Activated CD8-positive, alpha-beta memory T cell treated with anti-CD3 and anti-CD28 coated beads for 4 hours (primary cell): ENCODE measurements at places on chromosomes 13 and 19.

DNA sequence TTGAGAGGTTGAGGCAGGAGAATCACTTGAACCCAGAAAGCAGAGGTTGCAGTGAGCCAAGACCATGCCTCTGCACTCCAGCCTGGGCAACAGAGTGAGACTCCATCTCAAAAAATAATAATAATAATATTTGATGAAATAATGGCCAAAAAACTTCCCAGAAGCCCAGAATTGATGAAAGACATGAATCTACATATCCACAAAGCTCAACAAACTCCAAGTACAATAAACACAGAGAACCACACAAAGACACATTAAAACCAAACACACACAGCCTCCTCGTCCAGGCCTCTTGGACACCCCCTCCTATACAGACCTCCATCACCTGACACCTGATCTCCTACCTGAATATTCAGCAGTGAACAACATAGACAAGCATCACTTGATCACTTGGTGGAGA is 3.2 kb upstream of the SYDE1 start:
- DNase-seq = no peak

DNA sequence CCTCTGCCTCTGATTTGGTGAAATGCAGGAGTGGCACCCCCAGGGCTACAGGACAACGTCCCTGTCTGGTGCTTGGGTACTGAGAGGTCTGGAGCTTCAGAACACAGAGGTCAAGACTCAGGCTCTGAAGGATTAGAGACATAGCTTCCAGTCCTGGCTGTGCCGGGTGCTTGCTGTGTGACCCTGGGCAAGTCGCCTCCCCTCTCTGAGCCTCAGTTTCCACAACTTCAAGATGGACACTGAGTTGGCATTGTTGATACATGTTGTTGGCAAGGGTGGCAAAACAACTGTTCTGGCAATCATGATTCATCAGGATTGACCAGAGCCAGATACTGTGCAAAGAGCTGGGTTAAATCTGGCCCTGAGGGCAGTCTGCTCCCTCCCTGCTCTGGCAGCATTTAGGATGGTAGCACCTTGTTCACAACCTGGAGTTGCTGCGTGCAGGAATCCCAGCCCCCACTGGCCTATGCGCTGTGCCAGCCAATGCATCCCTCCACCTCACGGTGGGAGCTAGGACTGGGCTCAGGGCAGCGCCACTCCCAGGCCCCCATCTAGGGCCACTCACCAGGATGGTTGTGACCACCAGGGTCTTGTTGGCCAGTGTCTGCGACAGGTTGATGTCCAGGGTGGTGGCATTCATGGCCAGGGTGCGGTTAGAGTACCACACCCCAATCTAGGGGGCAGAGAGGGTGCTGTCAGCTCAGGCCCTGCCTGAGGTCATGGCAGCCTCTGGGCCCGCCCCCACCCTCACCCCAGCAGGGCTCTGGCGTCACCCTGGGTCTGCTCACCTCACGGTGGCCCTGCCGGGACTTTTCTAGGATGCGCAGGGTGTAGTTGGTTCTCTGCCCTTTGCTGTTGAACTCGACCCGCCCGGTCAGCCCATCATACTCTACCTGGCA is 16.7 kb downstream of the GRIK5 start:
- no peak for DNase-seq

DNA sequence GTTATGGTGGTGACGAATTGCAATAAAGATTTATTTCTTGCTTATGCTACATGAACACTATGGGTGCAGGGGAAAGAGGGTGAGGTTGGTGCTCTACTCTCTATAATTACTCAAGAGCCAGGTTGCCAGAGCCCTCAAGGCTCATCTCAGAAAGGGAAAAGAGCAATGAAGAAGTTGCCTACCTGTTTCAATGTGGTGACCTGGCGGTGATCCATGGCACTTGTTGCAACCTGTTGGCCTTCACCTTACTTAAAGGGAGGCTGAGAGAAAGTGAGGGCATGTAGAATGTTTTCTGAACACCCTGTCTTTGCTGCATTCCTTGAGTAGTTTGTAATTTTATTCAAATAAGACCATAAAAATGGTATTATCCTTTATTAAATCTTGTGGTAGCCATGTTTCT is 394.4 kb downstream of the GPC6 start:
- no peak for DNase-seq

DNA sequence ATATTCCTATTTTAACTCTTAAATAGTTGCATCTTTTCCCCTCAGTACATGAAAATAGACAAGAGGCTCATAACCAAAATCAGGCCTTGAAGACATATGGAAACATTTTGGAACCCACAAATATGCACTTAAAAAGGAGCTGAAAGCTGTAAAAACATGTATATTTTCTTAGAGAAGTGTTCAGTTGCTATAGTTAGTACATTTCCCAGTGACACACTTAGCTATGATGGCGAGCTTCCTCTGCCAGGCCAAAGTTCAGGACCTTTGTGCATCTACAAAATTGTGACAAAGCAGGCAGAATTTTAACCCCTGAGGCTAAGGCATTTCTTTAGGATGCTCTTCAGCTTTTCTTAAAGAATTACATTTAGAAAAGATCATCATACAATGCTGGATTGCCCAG is 54.5 kb downstream of the RCBTB2 start:
- no peak for DNase-seq

GRCh38 chr19:57537953-57538547 is 10.9 kb downstream of the ZNF549 start:
- no peak for DNase-seq

DNA sequence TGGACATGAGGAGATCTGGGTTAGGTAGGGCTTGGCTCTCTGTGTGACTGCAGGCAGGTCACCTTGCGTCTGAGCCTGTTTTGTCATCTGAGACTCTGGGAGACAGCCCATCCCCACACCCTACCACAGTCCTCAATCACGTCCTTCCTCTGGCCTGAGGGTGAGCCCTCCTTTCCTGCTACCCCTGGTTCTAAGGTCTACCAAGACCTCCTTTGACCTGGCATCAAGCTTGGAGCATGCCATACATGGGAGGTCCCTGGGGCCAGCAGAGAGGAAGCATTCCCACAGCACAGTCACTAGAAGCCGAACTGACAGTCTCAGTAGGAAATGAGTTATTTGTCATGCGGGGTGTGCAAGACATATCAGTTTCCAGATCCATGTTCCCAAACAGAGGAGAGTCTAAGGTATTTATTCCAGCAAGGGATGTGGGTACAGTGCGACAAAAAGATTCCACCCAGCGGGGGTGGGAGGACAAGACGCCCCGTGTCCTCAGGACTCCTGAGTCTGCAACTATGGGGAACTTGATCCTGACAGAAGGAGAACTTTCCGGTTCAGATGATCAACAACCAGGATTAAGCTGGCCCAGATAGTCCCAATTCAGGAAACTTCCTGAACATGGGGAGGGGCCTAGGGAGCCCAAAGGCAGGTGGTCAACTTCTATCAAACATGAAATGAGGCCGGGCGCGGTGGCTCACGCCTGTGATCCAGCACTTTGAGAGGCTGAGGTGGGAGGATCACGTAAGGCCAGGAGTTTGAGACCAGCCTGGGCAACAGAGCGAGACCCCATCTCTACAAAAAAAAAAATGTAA is 9.5 kb downstream of the ARRDC2 start:
- no peak for DNase-seq

DNA sequence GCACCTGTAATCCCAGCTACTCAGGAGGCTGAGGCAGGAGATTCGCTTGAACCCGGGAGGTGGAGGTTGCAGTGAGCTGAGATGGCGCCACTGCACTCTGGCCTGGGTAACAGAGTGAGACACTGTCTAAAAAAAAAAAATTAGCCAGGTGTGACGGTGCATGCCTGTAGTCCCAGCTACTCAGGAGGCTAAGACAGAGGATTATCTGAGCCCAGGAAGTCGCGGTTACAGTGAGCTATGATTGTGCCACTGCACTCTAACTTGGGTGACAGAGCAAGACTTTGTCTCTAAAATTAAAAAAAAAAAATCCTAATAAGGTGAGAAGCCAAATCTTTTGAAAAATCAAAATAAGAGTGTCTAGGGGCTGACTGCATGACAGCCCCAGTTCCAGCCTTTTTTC is 9.7 kb upstream of the CEBPA start:
- DNase-seq = no peak

GRCh38 chr19:19538785-19539166 is 711 bp downstream of the CILP2 start:
- DNase-seq = no peak

DNA sequence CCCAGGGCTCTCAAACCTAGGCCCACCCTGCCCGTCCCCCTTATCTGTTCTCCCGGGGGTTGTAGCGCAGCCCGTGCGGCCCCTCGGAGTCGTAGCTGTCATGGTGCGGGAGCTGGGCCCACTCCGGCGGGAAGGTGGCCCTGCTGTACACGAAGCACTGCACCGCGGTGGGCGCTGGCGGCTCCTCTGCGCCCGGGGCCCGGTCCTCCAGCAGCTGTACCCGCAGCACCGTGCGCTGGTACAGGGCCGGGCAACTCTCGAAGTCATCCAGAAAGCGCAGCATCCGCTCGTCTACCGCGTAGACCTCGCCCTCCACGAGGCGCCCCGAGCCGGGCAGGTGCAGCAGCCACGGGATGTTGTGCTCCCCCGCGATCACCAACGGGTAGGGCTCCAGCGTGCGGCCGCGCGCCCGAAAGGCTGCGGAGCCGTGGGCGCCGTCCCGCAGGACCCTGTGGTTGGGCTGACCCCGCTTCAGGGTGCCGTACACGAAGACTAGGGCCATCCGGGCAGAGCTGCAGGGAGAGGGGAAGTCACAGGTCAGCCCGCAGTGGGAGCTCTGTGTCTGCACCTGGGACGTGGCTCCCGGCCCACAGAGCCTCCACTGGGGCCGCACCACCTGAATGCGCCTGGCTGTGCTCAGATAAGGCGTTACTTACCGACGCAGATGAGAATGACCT is 56.4 kb downstream of the GGACT start:
- DNase-seq = no peak

DNA sequence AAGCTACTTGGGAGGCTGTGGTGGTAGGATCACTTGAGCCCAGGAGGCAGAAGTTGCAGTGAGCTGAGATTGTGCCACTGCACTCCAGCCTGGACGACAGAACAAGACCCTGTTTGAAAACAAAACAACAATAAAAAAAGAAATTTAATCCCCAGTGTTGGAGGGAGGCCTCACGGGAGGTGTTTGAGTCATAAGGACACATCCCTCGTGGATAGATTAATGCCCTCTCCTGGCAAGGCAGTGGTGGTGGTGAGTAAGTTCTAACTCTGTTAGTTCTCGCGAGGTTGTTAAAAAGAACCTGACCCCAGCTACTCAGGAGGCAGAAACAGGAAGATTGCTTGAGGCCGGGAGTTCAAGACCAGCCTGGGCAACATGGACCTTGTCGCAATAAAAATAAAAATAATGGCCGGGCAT is 27.6 kb upstream of the SIN3B start:
- no peak for DNase-seq

DNA sequence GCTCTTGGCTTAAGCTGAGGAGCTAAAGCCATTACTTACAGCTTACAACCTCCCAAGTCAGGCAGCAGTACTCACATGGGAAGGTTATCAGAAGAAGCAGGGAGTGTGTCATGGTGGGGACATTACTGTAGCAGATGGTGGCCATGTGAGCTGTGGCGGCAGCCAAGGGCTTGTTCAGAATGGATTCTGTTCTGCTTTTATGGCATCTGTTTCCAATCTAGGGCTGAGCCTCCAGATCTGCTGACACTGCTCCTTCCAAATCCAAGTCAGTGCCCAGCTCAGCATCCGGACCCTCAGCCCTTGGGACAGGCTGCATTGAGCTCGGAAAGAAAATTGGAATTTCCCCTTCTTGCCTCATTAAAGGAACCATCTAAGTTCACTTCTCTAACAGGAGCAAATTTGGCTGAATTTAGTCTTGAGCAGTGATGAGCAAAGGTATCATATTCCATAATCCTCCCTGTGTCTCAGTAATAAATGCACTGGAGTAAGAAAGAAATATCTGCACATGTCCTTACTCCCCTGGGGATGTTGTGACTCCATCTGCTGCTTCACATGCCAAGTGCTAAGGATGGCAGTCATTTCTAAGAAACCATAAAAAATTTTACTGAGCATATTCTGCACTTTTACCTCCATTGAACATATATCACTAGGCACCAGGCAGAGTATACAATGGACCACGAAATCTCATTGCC is 73.9 kb downstream of the KCTD12 start:
- no peak for DNase-seq

GRCh38 chr13:80547885-80548825 is 207.2 kb upstream of the SPRY2 start:
- no peak for DNase-seq

- no peak for DNase-seq
These were observed 16.5 kb upstream of the SPACA6 start for GRCh38 chr19:51676566-51677083.

DNA sequence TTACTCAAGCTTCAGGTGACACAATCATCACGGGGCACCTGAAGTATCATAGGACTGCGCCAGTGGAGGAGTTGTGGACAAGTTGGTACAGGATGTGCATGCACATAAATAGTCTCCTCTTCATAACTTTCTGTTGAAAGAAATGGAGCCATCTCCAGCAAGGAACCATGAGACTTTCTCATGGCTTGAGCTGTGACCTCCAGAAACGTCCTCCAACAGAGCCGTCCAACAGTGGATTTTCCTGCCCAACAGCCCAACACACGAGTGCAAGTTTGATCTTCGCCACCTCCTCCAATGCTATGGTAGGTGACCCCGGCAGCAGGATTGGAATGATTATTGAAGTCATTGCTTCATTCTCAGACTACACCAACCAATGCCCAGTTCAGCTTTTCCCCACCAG is 105.1 kb upstream of the ZNF507 start:
- DNase-seq = no peak

GRCh38 chr19:32012886-32013631 is 332.4 kb upstream of the ZNF507 start:
- DNase-seq = no peak

GRCh38 chr19:45826934-45827333 is 11.8 kb upstream of the RSPH6A start:
- no peak for DNase-seq

DNA sequence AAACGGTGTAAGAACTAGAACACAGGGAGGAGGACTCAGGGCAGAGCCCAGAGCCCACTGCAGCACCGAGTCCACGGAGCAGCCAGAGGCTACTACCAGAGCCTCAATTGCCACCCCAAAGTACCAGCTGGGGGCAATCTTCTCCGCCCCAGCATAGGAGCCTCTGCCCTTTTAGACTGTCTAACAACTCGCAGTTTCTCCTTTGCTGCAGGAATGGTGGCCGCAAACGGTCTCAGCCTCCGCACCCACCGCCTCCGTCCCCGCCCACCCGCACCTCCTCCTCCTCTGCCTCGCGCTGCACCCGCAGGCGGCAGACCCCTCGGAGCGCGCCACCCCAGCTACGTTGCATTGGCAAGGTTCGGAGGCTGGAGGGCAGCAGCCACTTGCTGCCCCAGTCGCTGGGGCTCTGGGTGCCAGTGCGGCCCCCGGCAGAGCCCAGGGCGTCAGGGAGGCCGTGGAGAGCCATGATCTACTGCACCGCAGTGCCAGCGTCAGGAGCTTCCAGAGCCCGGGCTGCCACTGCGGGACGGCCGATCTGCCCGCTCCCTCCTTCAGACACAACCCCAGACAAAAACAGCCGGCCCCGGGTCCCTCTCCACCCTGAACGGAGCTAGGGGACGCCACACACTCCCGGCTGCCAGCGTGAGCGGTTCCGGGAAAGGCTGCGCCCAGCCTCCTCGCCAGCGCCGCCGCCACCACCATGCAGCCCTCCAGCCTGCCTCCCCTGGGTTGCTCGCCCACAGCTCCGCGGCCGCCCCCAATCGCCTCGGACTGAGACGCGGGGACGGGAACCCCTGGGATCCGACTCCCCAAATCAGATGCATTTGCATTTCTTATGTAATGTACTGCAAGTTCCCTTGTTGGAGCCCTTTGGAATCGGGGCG is 1.8 kb downstream of the FGF14 start:
- DNase-seq = no peak
